AG09319 (cell line): ENCODE measurements at places on chromosomes 5 and 9.

GRCh38 chr5:3825531-3826451 is 230.2 kb downstream of the IRX1 start:
- no peak for DNase-seq

- no peak for DNase-seq
These were observed 257.5 kb downstream of the DIRAS2 start for GRCh38 chr9:90385146-90385545.

- DNase-seq: no peak
These were observed 313.9 kb upstream of the TRPC7 start for GRCh38 chr5:136679233-136679632.

GRCh38 chr5:80781356-80781755 is 126.6 kb upstream of the DHFR start:
- DNase-seq: no peak

- DNase-seq: no peak
These were observed 66.0 kb upstream of the PTPRD start for GRCh38 chr9:10678790-10679189.
